ENCODE measurements at places on chromosomes 5 and 9.
A peak's percentile ranks its signal among the peaks of the same experiment; 100 is the strongest.

- DNase-seq: no peak
These were observed 381.9 kb upstream of the ZNF462 start for GRCh38 chr9:106481013-106481609.

GRCh38 chr5:8924054-8924793, 621.7 kb downstream of the SEMA5A start:
- no peak for DNase-seq

DNA sequence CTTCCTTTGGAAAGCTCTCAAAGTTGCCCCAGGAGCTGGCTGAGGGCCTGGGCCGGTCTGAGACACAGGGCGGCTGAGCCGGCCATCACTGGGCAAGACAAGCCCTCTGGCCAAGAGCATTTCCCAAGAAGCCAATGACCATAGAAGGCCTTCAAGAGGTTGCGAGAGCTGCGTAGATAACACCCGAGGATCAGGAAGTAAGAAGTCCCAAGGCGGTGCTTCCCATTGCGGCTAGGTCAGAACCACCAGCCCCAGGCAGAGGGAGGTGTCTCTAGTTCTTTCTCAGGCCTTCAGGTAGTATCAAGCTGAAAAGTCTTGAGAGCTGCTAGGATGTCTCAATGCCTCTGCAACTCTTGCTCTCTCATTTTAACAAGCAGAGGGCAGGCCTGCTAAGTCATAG, 54.0 kb upstream of the C5orf58 start:
- no peak for DNase-seq

DNA sequence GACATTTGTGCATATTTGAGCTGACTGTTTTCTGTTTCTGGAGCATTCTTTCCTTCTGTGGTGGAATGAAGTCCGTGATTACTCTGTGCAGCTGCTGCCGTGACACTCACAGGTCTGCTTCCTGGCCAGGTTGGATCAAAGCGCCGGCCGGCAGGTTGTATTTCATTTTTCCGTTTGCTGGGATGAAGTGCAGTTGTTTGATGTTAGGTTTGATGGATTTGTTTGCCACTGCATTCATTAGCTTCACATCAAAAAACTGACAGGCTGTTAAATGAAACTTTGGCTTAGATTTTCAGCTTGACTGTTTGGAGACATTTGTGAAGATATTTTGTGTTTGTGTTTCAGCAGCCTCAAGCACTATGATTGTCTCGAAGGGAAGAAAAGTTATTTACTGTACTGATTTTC, 140.1 kb downstream of the KDM4C start:
- no peak for DNase-seq

GRCh38 chr5:179149278-179149677, 89.1 kb downstream of the ZNF354C start:
- no peak for DNase-seq

GRCh38 chr5:121841892-121842291, 9.8 kb upstream of the FTMT start:
- peak; percentile 6 for DNase-seq

DNA sequence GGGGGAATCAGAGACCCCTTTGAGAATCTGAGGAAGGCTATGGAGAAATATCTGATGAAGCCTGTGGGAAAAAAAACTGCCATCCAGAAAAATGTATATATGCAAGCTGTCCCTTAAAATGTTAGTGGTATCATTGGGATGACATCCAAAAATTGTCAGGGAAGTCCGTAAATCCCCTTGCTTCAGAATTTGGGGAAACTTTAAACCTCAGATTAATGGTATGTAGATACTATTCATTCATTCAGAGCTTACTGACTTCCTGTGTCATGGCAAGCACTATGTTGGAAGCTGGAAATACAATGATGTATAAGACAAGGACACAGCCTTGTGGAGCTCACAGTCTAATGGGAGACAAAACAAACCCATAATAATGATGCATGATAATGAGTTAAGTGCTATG, 10.9 kb upstream of the MOB3B start:
- DNase-seq: no peak

DNA sequence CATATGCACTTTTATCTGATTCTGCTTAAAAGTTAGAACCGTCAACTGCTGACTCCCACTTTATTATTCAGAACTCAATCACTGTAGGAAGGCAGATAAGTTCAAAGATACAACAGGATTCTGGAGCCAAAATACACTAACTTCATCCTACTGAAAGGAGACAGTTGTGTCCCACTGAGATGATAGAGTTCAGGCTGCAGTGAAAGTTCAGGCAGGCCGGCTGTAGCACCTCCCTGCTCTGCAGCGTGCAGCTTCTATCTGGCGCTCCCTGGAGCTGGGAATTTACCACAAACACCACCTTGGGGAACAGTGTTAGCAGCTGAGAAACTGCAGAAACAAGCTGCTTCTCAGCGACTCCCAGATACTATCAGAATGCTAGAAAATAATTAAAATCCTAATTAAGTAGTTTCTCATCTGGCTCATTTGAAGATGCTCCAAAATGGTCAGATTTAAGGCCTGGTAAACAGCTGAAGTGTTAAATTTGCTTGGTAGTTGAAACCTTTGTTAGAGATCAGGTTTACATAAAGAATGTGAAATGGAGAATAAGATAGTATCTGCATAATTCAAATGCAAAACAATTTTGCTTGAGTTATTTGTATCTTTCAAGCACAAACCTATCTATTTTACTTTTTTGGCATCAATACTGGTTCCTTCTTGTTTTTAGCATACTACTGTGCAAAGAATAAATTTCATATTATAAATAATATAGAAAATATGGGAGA, 52.3 kb upstream of the CNTLN start:
- peak; percentile 13 for DNase-seq

DNA sequence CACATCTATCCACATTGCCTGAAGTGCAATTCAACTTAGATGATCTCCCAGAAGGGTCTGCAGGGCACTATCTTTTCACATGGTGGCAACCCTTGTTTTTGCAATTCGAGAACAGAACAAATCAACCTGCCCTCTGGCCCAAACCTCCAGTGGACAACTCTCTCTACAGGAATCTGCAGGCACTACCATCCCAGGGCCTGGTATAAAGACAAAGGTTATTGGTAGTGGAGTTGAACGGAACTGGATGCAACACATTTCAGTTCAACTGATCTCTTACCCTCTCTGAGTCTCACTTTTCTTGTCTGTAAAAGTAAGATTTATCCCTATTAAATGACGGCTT, 153.2 kb upstream of the EGFLAM start:
- DNase-seq: no peak

- no peak for DNase-seq
These were observed 554.6 kb upstream of the RIOK2 start for GRCh38 chr5:97737608-97738007.

DNA sequence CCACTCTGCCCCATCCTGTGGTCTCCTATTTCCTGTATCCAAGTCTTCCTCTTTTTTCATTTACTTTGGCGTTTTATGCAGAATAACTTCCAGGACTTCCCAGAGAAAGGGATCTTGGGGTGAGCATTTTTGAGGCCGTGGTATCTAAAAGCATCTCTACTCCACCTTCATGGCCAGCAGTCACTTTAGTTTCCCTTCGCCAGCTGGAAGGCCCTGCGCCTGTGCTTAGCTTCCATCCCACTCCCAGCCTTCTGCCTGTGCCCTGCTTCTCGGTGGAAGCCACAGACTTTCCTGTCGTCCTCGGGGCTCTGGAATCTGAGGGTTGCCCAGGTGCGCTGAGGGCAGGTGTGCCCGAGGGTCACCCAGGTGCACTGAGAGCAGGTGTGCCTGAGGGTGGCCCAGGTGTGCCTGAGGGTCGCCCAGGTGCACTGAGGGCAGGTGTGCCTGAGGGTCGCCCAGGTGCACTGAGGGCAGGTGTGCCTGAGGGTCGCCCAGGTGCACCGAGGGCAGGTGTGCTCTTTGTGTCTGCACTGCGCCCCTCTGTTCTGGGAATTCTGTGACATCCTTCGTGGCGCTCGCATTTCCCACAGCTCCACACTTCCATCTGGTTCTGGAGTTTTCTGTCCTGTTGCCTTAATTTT, 32.4 kb upstream of the LRRC14B start:
- no peak for DNase-seq

DNA sequence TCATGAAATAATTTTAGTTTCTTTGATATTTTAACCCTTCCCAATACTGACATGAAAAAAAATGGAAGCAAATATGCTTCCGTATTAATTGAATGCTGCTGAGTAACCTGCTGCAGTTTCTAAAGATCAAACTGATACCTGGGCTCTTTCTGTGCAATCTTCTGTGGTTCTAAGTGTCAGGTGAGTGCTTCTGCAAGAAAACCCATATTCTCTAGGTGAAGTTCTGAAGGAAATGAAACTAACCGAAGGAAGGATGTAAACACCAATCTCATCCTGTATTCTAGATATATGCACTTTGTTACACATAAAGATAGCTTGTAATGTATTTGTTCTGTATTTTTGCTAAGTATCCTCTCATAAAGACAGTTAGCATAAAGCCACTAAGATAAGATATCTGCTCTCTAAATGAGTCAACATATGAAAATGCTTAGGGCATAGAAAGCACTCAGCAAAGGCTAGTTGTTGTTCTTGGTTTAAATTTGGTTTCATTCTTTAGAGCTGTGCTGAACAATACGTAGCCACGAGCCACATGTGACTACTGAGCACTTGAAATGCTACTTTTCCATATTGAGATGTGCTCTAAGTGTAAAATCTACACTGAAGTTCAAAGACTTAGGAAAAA, 52.0 kb downstream of the ITGA2 start:
- no peak for DNase-seq

- no peak for DNase-seq
These were observed 69.0 kb upstream of the BARHL1 start for GRCh38 chr9:132513416-132513815.
